ENCODE measurements at places on chromosomes 6 and 20. TPM values are rescaled to one million over a fixed set of nuclear protein-coding genes. Genes with fewer than 3 reads are reported as not detected.

C6orf141 gene
- total RNA-seq, result 2.9 TPM

GJA1 gene
- total RNA-seq, result 266 TPM

SLC24A3 gene
- 1.7 TPM for total RNA-seq

SLC22A23 gene
- total RNA-seq, result 14.8 TPM

GRCh38 chr20:22546344-22546743 is 38.0 kb downstream of the FOXA2 start:
- H3K4me1 ChIP-seq, result no peaks in the 10 kb centered on the region
- DNase-seq, result no peak
- H3K36me3 ChIP-seq, result no peaks in the 10 kb centered on the region
- no peak overlapping the region for H3K4me3 ChIP-seq
- H3K27me3 ChIP-seq, result no peaks in the 10 kb centered on the region

GRCh38 chr6:15876406-15876805 is 213.6 kb upstream of the DTNBP1 start:
- H3K36me3 ChIP-seq, result no peaks in the 10 kb centered on the region
- peak; percentile 46 for DNase-seq
- H3K27me3 ChIP-seq, result no peaks in the 10 kb centered on the region
- H3K4me1 ChIP-seq, result peaks cover 6% of the 10 kb centered on the region

- H3K27ac ChIP-seq, result no peak overlapping the region
- H3K4me1 ChIP-seq, result peaks cover 5% of the 10 kb centered on the region
- H3K36me3 ChIP-seq, result no peaks in the 10 kb centered on the region
- H3K4me3 ChIP-seq, result no peak overlapping the region
- DNase-seq, result no peak
Observed at GRCh38 chr20:24484081-24484450, 14.6 kb downstream of the SYNDIG1 start.

- H3K36me3 ChIP-seq, result no peaks in the 10 kb centered on the region
- peak; percentile 75 for DNase-seq
- H3K4me1 ChIP-seq, result peaks cover 11% of the 10 kb centered on the region
- no peak overlapping the region for H3K4me3 ChIP-seq
Observed at GRCh38 chr6:7087491-7087979, 20.2 kb upstream of the RREB1 start.

DNA sequence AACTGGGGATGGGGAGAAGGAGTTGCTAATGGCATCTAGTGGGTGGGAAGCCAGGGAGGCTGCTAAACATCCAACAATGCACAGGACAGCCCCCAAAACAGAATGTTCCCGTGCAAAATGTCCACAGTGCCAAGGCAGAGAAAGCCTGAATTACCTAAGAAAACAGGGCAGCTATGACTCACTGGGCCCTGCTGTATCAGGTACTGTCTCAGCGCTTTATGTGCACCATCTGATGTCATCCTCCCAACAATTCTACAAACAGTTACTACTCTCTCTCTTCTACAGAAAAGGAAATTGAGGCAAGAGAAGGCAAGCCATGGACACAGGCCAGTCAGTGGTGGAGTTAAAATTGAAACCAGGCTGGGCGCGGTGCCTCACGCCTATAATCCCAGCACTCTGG is 3.1 kb downstream of the YTHDF1 start:
- H3K27ac ChIP-seq, result peak overlapping the region; percentile 86
- H3K4me3 ChIP-seq, result no peak overlapping the region
- H3K36me3 ChIP-seq, result no peaks in the 10 kb centered on the region
- no peaks in the 10 kb centered on the region for H3K27me3 ChIP-seq

DNA sequence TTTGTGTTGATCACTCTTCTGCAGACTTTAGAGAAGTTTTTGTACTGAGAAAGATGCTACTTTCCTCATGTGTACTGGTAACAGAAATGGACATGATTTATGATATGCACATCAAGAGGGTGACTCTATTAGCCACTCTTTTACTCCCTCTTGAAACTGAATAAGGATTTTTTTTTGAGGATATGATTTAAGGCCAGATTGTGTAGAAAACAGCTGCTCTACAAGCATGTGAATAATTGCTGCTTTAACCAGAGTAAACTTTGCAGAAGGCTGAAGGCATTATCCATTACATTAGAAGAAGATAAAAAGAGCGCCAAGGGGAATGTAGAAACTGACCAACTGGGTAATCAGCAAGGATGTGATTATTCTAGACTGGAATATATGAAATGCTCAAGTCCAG is 276.2 kb upstream of the MAP3K7 start:
- H3K27me3 ChIP-seq, result no peaks in the 10 kb centered on the region
- no peak overlapping the region for H3K27ac ChIP-seq
- H3K4me1 ChIP-seq, result no peaks in the 10 kb centered on the region
- no peak overlapping the region for H3K4me3 ChIP-seq

- no peaks in the 10 kb centered on the region for H3K4me1 ChIP-seq
- H3K27ac ChIP-seq, result no peak overlapping the region
- H3K27me3 ChIP-seq, result no peaks in the 10 kb centered on the region
- no peak for DNase-seq
Observed at GRCh38 chr6:101429270-101429669, 35.8 kb downstream of the GRIK2 start.
